Ovary (tissue), 10 donors: ENCODE measurements at places on chromosomes 4 and X.

DNA sequence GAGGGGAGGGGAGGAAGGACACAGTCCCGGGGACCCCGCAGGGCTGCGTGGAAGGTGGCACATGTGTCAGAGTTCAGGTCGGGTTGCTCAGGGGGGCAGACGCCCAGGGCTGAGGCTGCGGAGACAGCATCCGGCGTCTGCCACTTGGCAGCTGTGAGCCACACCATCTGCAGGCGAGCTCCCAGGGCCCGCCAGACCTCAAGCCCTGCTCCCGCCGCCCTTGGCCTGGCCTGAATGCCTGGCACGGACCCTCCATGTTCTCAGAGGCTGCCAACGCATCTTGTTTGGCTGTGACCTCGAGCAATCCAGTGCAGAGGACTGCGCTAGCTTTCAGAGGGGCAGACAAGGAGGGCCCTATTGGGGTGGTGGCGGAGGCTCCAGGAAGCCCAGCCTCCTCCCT is 5.1 kb downstream of the BGN start:
- no peak for DNase-seq

- DNase-seq = no peak
Measured at GRCh38 chr4:184408021-184408683, 66.2 kb downstream of the IRF2 start.

GRCh38 chrX:101349193-101349562 is 636 bp upstream of the TIMM8A start:
- DNase-seq = no peak

GRCh38 chrX:107601759-107602158 is 26.6 kb upstream of the PRPS1 start:
- no peak for DNase-seq
